T-cell (primary cell): ENCODE measurements at places on chromosomes 4 and X. TPM values are rescaled to one million over a fixed set of nuclear protein-coding genes. Genes with fewer than 3 reads are reported as not detected.

Gene USP51
- total RNA-seq: 2.1 TPM

DNA sequence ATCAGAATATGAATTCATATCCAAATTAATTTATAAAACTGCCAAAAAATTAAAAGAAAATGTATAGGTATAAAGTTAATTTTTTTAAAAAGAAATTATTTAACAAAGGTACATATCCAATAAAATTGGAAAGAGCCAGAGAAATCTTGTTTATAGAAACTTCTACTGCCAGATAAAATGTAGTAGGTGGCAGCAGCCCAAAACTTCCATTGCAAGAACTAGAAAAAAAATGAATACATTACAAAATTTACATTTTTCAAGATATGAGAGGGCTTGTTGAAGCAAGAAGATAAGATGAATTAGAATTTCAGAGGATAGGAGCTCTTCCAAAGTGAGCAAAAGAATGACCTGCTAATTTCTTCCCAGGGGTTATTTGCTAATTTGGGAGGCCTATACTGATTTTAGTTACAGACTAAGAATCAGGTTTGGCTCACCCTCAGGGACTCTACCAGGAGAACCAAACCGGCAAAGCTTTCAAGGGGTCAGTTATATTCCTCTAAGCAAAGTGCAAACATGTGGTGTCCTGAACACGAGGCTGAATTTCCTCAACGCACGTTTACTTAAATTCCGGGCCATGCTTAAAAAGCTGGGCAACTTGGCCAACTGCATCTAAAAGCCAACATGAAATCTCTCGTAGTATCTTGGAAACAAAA lies 17.5 kb downstream of the ANKRD50 start:
- DNase-seq: no peak

DNA sequence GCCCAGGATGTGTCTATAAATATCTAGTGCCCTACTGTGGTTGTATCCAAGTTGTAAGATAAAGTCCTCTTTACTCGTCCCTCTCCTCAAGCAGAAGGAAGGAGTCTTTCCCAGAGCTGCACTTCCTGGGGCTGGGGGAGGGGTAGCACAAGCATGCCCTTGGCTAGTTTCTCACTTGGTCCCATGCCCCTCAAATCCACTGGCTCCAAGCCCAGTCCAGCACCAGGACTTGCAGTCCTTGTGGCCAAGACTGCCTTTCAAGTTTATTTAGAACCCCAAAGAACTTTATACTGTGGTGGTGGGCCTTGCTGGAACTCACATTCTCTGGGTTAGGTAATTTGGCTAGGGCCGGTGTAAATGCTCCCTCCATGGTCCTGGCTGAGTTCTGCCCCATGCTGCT lies 43.2 kb upstream of the SLC10A4 start:
- no peak for DNase-seq

- DNase-seq: no peak
Observed at GRCh38 chr4:20662851-20663250, 37.4 kb upstream of the PACRGL start.

- DNase-seq: no peak
Observed at GRCh38 chr4:43373201-43373600, 480.7 kb downstream of the GRXCR1 start.

- no peak for DNase-seq
Observed at GRCh38 chr4:71608678-71609071, 175.2 kb downstream of the GC start.

Gene CXCL5
- not detected for total RNA-seq

DNA sequence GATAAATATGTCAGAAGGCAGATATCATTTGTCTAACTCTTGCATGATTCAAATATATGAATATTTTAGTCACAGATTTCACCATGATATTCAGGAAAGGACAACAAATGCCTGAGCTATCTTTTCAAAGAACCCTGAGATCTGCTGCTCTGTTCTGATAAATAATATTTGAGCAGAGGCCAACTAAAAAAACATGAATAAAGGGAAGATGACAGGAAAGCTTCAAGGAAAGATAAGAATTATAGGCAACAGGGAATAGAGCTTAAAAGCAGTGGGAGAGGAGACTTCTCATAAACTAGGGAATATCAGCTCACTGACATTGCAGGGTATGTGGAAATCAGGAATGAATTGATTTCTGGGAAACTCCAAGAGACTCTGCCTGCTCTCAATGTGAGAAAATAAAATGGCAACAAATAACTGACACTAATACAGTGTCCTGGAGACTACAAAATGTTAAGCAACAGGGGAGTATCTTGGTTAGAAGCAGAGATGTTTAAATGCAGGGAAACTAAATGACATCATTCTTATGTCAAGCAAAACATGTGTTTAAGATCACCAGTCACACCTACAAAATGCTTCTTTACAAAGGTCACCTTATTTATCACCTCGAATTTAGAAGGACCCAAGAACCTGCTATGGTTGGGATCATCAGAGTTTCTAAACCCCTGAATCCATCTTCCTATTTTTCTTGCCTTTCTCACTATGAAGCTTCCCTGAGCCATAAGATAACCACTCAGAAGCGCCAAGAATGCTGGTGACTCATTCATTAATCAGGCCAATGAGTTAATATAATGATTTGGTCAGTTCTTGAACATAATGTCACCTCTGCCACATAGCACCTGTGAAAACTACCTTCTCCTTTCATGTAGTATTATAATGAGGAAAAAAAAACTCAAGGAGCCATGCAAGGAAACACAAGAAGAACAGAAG lies 78.1 kb downstream of the NDST3 start:
- no peak for DNase-seq

Gene SMIM10
- total RNA-seq: not detected

Gene IL13RA1
- 0.63 TPM for total RNA-seq

Gene IL21
- not detected for total RNA-seq

- peak; percentile 33 for DNase-seq
Observed at GRCh38 chrX:47311932-47312774, 58.2 kb upstream of the ZNF157 start.

- no peak for DNase-seq
Observed at GRCh38 chr4:40548256-40548655, 81.4 kb downstream of the RBM47 start.

Gene SH2D1A
- total RNA-seq: 39.4 TPM

Gene FOXR2
- not detected for total RNA-seq

GRCh38 chrX:34866646-34867045 lies 76.0 kb upstream of the FAM47B start:
- DNase-seq: no peak

DNA sequence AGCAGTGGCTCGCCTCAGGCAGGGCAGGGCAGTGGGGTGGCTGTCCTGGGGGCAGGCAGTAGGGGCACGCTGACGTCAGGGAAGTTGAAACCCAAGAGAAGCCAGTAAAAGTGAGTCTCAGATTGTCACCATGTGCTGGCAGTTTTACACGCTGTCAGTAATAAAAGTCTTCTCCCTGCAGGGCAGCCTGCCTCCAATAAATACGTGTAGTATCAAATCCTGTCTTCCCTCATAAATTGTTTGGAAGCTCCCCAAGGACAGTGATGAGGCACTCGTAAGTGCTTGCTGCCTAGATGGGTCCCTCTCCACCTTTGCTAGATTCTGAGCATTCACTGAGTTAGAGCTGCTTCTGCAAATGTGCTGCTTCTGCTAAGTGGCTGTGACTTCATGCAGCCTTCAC lies 60.8 kb upstream of the MSANTD1 start:
- no peak for DNase-seq

DNA sequence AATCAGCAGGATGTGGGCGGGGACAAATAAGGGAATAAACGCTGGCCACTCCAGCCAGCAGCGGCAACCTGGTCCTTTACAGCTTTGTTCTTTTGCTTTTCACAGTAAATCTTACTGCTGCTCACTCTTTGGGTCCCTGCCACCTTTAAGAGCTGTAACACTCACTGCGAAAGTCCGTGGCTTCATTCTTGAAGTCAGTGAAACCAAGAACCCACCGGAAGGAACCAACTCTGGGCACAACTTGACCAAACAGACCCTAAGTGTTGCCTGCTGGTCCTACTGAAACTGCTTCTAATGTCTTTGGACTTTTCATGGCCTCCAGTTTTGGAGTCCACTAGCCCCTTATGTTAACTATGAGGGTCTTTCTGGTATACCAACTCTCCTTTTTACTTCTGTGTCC lies 566.2 kb upstream of the IGFBP7 start:
- no peak for DNase-seq

Gene CT45A2
- total RNA-seq: not detected

DNA sequence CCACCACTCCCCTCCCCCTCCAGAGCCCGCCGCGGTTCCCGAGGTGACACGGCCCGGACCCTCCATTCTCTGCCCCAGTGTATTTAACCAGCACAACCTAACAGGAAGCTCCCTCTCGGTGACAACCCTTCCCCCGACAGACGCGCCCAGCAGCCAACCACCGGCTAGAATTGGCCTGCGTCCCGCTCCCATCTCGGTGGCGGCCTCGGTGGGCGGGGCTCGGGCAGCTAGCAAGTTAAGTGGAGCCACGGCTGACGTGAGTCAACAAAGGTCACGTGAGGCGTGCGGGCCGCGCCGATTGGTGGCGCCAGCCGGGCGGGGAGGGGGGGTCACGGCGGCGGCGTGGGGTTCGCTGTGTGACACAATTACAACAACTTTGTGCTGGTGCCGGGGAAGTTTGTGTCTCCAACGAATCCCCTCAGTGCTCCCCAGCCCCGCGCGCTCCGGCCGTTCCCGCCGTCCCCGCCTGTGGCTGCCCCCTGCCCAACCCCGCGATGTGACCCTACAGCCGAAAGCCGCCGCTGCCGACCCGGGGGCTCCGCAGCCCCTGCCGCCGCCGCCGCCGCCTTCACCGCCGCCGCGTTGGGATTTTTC lies at the start of gene KDM6A:
Gene KDM6A, plus strand, starts transcription at position 368 of the 594 bp plus-strand sequence. CDS start 364 bp downstream, outside the sequence.
- peak; percentile 100 for DNase-seq

DNA sequence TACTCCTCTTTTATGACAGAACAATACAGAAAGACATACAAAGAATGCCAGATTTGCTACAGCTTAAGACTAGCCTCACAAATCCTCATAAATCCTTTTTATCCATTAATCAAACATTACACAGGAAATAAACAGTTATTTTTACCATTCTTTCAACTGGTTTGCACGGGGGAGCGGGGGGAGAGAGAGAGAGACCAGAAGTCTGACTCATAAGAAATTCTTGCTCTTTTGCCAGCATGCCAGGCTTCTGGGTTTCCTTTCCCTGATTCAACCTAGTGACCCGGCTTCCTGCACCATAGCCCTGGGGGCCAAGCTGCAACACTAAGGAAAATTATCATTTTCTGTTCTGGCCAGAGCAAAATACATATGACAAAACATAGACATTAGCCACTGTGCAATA lies 6.8 kb upstream of the RRAGB start:
- no peak for DNase-seq

DNA sequence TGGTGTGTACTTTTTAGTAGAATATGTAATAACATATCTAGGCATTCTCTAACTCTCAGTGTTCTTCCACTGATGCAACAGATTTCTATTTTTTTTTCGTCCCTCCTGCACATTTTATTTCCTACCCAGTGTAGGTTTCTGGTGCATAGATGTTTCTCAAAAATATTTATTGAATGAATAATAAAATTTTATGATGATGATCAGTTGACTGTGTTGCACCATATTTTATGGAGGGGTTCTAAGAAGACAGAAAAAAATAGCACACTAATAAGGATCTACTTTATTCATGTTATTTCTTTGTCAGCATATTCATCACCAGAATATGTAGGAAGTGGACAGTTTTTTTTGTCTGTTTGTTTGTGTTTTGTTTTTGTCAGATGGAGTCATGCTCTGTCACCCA lies 2529.3 kb downstream of the ARAP2 start:
- DNase-seq: no peak

Gene PCYT1B
- not detected for total RNA-seq
